Activated effector memory CD4-positive, alpha-beta T cell treated with Interleukin-2 at 50 U/mL for 16 hours (primary cell): ENCODE measurements at places on chromosomes 5 and 9.
A peak's percentile ranks its signal among the peaks of the same experiment; 100 is the strongest.

DNA sequence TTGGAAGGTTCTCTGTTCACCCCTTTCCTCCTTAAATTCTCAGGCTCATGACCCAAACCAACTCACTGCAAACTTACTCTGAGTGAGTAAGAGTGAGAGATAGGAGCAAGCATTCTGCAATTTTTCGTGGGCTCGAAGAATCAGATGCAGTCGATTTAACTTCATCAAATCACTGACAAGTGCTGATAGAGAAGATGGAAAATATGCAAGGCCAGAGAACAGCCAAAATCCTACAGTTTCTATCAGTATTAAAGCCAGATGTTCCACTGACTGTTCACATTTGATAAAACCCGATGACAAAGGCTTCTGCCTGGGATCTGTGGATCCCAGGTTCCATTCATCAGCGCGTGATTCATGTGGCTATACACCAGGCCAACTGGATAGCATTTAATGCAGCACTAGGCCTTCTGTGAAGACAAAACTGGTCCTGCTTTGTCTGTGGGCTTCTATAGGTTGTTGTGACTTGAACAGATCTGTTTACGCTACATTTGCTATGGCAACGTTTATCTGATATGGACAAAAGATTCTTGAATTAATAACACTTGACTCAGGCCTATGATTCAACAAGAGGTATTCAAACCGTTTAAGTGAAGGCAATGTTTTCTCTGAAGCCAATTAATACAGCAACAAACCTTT lies 251.2 kb downstream of the NFIB start:
- no peak for DNase-seq

DNA sequence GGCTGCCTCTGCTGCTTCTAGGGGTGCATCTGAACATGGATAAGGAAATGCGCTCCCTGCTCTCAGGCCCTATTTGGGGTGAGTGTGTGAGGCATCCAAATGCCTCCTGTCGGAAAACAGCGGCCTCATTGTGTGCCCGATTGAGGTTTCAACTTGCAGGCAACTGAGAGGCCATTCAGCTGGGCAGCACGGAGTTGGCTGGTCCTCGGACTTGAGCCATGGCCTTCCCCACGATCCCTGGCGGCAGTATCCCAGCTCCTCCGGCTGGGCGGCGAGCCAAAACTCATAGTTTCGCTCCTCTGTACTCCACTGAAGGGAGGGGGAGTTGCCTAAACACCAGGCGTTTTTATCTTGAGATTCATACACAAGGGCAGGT lies 597.3 kb upstream of the SGCD start:
- no peak for DNase-seq

- DNase-seq: no peak
Observed at GRCh38 chr5:2376486-2376885, 375.0 kb downstream of the IRX2 start.

DNA sequence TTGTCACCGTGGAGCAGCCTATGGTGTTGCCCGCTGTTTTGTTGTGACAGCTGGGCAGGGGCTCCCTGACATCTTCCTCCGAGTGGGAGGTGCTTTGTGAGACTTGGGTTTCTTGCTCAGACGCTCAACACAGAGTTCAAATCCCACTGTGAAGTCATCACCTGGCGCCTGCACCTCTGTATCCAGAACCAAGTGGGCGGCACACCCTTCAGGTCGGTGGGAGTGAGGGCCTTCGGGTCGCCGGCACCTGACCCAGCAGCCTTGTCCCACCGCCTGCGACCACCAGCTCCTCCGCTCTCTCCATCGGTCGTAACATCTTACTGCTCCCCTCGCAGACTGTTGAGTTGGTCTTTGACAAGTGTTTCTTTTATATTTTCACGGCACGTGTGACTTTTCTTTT lies 37.6 kb upstream of the EXOC3 start:
- DNase-seq: no peak

- DNase-seq: no peak
Observed at GRCh38 chr5:142292249-142292648, 32.6 kb downstream of the SPRY4 start.

- DNase-seq: no peak
Observed at GRCh38 chr5:80540691-80541090, 29.4 kb downstream of the ANKRD34B start.

GRCh38 chr9:114666851-114667250 lies 9.2 kb upstream of the TEX53 start:
- no peak for DNase-seq

DNA sequence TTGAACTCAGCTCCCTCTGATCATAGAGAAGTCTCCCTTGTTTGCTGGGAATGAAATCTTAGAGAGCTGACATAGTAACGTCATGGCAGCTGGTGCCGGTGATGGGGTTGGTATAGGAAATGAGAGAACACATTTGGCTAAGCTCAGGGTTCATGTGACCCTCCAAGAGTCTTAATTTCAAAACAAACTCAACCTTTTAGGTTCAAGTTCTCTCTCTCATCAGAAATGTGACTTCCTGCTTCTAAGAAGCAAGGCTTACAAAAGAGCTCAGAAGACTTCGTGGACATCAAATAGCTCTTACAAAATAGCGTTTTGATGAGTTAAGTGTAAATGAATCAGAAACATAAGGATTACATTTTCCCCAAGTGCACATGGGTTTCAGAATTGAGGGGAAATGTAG lies 97.3 kb downstream of the PAPPA start:
- DNase-seq: no peak

DNA sequence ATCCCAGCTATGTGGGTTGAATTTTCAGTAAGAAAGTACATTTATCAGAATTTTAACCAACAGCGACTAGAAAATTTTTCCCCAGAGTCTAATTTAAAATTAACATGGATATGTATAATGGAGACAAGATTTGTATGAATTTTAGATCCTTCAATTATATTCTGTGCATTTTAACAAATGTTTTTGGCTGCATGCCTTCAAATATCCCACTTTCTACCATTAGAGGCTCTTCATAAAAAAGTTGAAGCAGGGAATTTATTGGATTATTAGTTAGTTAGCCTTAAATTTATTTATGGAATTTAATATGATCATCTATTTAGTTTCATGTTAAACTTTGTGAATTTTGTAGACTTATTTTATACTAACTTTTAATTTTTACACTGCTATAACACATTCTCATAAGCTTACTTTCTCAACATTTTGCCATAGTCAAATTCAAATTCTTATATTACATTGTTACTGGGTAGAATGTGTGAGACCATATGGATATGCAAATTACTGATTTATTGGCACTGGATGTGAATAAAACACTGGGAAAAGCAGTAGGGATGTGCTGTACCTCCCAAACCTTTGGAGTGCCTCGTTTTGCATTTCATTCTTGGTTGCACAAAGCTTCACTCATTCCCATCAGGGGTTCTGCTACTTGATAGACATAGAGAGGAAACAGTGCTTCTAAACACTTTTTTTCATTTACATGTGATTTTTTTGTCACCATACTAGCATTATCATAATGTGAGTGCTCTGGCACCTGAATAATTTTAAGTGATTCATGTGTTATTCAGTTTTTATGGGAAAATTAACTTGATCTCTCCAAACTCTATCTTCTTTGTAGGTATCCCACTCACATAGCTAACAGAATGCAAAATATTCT lies 491.8 kb upstream of the COX7C start:
- no peak for DNase-seq

GRCh38 chr5:142814122-142814521 lies 43.9 kb downstream of the ARHGAP26 start:
- no peak for DNase-seq

DNA sequence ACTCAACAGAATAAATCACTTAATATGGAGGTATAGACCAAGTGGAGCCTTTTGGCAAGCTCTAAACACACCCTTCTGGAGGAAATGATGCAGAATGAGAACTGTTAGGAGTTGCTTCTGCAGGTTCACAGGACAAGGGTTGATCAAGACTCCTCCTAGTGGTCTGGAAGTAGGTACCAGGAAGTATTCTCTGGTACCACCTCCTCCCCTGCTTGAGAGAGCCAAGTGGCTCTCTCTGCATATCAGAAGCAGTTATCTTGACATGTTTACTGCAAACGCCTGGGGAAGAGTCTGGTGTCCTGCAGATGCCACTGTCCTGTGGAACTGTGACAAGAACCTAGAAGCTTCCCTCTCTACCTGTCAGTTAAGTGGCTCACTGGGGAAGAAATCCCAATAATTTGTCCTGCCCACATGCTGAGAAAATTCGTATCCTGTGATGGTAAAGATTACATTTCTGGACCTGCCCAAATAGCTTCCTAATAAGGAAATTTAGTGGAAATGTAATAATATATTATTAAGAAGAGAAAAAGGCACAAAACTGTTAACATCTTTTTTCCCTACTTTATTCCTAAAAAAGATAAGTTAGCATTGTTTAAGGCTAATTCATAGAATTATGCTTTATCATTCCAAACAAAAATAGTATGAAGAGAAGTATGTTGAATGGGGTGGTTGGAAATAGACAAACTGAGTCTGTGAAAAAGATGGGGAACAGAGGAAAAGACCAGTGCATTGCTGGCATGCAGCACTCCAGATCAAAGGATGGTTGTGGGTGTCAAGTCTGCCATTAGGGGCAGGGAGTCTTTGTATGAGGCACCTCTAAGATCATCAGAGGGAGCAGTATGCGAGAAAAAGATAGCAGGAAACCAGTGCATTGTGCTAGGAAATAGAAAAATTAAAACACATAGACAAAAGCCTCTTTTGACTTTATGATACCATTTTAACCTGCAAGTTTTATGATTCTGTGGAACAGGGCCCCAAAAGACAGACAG lies 118.8 kb downstream of the CDC42SE2 start:
- peak; percentile 25 for DNase-seq

- no peak for DNase-seq
Observed at GRCh38 chr5:139644646-139645429, 3.3 kb upstream of the CXXC5 start.

DNA sequence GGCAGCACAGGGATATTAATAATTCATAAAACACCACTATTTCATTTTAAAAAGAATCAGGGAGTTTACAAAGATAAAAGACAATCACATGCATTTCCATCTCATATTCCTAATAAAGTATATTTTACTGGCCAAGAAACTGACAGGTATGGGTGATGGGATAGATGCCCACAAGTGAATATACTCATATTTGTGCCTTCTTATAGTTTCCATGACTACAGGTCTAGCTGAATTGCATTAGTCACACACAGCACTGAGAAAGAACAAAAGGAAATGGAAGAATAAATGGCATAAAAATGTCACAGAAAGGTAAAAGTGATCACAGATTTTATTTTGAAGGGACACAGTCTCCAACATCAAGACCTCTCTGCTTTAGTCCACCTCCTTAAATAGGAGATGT lies 193.5 kb downstream of the PLK2 start:
- no peak for DNase-seq

GRCh38 chr9:94084314-94084713 lies at the start of gene PTPDC1:
Gene PTPDC1, plus strand, starts transcription at chr9:94084464. Its CDS starts 67 bp downstream, at chr9:94084531.
- no peak for DNase-seq

- DNase-seq: no peak
Observed at GRCh38 chr5:138832218-138832617, 42.9 kb downstream of the LRRTM2 start.

GRCh38 chr5:131977212-131977604 lies 31.7 kb upstream of the MEIKIN start:
- DNase-seq: no peak
